ENCODE measurements at places on chromosomes 6 and 20.
A peak's percentile ranks its signal among the peaks of the same experiment; 100 is the strongest.

DNA sequence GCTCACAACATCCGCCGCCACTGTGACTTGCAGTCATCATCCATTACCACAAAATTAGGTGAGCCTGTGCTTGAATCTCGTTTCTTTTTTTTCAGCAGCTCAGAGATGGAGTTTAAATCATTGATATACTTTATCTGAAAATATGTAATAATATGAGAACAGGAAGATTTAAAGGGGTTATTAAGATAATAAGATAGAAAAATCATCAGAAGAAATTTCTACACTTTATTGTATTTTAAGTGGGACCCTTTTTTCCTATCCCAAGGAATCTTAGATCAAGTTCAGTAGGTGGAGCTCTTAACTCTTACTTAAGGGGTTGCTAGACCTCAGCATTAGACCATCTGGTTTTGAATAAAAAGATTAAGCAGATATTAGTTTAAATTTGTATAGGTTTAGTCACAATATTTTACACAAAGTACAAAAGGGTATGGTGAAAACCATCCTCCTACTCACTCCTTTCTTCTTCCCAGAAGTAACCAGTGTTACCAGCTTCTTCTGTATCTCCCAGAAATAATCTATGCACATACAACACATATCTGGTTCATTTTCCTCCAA lies 9.4 kb upstream of the NCOA7 start:
- DNase-seq: peak; percentile 59

DNA sequence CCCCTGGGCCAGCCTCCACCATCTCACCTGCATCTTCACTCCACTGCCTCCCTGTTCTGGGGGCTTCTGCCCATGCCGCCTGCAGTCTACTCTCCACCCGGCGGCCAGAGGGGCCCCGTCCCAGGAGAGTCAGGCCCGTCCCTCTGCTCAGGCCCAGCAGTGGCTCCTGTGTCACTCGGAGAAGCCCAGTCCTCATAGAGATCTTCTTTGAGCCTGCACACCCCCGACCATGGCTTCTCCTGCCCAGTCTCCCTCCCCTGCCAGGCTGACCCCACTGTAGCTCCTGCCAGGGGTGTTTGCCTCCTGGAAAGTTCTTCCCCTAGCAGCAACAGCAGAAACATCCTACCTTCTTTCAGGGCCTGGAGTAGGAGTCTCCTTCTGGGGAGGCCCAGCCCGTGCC lies 22.2 kb upstream of the NOL4L start:
- DNase-seq: no peak

DNA sequence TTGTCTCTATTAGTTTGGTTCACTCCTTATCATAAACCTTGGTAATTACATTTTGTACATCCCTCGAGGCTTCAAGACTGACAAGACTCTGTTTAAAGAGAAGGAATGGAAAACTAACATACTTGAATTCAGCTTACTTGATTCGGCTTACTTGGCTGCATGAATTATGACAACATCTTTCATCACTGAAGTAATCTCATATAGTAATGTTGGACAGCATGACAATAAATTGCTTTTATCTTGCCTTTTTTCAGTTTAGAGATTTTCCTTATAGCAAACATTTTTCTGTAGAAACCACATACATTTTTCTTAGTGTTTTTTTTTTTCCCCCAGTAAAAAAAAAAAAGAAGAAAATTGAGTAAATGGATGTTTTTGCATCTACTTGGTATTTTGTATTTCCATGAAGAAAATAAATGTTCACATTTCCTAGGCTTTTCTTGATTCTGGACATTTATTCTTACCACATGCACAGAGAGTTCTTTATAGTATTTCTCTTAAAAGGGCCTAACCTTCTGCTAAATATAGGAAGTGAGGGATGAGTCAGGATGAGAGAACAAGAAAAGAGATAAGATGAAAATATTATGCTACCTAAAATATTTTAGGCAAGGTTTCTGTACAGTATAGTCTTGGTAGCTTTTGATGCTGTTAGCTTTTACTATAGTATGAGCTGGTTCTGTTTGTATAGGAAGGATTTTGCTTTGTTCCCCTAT lies 101.0 kb upstream of the HDGFL1 start:
- peak; percentile 48 for DNase-seq

- no peak for DNase-seq
Measured at GRCh38 chr20:1805816-1806215, 89.4 kb upstream of the SIRPA start.

DNA sequence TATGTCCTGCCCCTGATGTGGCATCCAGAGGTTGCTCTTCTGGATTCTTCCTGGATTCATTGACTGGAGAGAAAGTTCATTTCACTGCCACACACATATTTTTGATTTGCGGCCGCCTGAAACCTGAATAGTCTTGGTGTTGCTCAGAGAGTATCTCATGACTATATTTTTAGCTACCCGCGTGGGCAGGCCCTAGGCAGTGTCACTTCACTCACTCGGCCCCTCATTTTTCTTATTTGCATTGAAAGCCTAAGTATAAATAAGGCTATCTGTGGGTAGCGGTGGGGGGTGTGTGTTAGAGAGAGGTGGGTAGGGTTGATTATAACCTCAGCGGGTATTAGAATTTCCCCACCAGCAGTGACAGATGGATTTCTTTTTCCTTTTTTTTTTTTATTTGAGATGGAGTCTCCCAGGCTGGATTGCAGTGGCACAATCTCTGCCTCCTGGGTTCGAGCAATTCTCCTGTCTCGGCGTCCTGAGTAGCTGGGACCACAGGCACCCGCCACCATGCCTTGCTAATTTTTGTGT lies 113.5 kb downstream of the JARID2 start:
- no peak for DNase-seq

DNA sequence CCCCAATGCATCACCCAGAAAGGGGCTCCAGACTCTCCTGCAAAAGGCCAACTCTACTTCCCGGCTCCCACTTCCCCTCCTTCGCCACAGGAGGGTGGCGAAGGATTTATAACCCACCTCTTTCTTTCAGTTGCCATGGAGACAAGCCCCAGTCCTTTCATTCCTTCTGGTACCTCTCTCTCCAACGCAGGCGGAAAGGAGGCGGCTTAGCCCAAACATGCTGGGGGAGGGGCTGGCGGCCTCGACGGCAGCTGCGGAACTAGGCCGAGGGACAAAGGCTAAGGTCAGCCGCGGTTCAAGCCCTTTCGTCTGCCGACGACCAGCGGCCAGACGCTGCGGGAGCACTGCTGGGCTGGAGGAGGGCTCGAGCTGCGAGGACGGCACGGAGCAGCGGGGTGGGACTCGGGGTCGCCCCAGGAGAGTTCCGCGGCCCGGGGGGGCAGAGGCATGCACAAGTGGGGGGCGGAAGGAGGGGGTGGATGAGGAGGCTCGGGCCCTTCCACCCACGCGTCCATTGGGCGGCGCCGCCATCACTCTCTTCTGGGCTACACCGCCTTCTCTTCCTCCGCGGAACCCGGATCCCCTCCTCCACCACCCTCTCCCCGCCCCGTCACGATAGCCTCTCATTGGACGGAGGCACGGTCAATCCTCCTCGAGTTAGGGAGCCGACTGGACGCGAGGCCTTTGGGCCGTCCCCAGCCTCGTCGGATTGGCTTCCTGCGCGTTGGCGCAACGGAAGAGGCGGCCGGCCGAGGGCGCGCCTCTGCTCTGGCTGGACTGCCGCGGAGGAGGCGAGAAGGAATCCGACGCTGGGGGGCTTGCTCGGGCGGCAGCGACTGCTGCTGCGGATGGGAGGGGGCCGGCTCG lies at the start of gene PANK2:
Gene PANK2 (plus strand): TSS at position 766 of the 867 bp plus-strand sequence.
- peak; percentile 100 for DNase-seq

Data from choroid plexus epithelial cell (primary cell).